Stimulated activated CD4-positive, alpha-beta T cell treated with anti-CD3 and anti-CD28 coated beads, TNF-alpha, amount 100 ng/mL, for 4 hours (primary cell): ENCODE measurements at places on chromosomes 1 and 21.

DNA sequence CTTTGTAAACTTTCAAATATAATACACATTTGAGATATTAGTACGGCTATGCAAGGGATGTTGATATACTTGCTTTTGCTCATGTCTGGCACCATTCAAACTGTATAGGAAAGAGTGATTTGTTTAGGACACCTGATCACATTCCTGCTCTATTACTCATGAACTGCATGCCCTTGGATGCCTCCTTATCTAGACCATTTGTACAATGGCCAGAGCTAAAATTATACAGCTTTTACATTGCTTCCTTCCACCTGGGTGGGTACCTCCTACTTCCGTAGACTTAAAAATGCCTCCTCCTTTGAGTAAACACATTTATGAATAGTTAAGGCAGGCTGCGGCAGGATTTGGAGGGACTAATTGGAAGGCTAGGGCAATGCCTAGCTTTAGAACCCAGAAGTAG is 85.4 kb upstream of the PBX1 start:
- no peak for DNase-seq

GRCh38 chr1:108881369-108881768 is 4.6 kb downstream of the GPSM2 start:
- no peak for DNase-seq

GRCh38 chr1:157415661-157416060 is 136.7 kb downstream of the FCRL5 start:
- no peak for DNase-seq

- no peak for DNase-seq
Observed at GRCh38 chr1:5504364-5504740, 487.9 kb downstream of the NPHP4 start.

DNA sequence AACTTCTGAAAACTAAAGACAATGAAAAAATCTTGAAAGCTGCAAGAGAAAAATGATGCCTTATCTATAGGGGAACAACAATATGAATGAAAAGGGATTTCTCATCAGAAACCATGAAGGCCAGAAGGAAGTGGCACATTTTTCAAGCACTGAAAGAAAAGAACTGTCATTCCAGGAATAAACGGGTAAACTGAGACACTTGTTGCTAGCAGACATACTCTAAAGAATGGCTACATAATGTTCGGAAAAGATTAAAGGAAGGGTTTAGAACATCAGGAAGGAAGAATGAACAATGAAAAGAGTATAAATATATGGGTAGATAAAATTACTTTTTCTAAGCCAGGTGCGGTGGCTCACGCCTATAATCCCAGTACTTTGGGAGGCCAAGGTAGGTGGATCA is 14.5 kb downstream of the RBBP5 start:
- DNase-seq = no peak

GRCh38 chr1:147270721-147271120 is 28.2 kb downstream of the CHD1L start:
- no peak for DNase-seq

DNA sequence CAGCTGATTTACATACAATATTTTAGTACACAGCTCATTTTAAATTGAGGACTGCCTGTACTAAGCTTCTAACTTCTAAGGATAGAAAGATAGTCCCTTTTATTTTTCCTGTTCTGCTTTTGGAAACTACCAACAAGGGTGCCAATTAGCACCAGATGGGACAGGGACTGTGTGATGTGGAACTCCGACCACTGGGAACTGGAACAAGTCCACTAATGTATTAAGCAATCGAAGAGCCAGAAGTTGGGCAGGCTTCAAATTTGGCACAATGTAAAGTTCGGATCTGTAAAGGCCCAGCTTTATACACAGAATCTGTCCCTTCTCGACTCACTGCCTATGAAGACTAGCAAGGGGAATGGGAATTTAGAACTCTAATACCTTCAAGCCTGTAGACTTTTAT is 149.3 kb downstream of the ZC3H11B start:
- DNase-seq = no peak

DNA sequence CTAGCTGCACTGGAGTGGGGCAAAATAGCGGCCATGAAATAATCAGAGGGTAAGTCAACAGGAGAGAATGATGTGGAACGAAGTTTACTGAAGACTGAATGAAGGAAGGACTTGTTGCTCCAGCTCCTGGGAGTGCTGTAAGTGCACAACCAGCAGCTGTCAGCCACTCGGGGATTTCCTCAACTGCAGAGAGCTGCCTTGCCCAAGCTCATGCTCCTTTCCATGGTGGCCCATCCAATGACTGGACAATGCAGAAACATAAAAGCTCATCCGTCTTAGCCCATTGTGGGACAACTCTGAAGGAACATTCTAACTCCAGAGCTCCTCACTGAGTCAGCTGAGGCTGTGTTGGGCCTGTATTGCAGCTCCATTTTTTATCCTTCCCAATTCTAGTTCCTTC is 21.1 kb upstream of the RBM15 start:
- DNase-seq = no peak

DNA sequence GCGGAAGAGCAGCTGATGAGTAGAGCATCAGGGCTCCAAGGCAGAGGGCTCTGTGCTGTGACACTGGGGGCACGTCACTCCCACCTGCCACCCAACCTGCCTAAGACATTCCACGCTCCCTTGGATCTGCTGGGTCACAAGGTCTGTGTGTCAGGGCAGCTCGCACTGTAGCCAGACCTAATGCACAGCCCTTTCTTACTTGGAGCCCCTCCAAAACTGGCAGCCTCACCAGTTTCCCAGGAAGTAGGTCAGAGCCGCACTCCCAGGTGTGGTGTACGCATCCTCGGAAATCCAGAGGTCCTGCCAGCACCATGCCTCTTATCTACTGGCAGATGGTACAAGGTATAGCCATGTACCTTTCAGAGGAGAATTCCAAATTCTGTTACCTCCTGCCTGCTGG is 22.3 kb downstream of the DMRTB1 start:
- DNase-seq = no peak

GRCh38 chr1:101323535-101323934 is 86.7 kb downstream of the S1PR1 start:
- DNase-seq = no peak

DNA sequence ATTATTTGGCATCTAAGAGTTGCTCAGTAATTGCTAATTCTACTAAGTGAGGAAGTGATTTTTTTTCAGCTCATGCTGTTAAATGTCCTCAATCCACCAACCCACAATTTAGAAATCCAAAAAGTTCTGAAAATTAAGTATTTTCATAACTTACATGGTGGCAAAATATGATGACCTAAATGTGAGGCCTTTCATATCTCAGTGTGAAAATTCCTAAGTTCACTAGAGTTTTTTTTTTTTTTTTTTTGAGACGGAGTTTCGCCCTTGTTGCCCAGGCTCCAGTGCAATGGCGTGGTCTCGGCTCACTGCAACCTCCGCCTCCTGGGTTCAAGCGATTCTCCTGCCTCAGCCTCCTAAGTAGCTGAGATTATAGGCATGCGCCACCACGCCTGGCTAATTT is 5.6 kb downstream of the NUCKS1 start:
- no peak for DNase-seq

DNA sequence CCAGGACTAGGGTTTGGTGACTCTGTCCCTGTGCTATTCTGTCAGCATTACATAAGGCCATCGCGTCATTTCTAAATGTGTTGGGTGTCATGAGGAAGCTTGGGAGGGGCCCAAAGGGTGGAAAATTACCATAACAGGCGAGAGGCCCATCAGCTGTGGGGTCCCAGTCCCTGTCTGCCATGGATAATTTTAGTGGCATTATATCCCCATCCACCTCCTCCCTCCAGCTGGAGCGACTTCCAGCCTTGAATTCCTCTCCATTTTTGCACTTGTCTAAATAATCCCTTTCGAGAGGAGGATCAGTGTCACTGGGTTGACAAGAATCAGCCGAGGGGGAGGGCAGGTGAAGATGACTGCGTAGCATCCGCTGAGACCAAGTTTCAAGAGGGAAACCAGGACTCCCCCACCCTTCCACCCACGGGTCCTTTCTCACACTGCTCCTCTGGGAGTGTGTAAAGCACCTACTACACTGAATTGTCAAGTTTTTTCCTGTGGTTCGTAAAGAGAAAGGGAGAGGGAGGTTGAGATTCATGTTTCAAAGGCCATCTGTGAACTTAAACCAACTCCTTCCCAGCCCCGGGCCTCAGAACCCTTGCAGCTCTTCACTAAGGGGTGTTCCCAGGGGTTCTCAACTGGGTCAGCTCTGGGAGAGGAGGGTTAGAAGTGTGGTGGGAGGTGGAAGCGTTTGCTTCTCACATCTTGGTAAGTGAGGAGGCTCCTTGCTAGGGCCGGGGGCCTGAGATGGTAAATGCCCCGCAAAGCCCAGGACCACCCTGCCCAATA is 29.2 kb downstream of the VASH2 start:
- DNase-seq = no peak

GRCh38 chr21:32523988-32524719 is 61.2 kb downstream of the TCP10L start:
- no peak for DNase-seq

- no peak for DNase-seq
Observed at GRCh38 chr1:90143591-90143990, 148.7 kb downstream of the ZNF326 start.

- DNase-seq = no peak
Observed at GRCh38 chr21:42672699-42673458, 19.5 kb downstream of the PDE9A start.

DNA sequence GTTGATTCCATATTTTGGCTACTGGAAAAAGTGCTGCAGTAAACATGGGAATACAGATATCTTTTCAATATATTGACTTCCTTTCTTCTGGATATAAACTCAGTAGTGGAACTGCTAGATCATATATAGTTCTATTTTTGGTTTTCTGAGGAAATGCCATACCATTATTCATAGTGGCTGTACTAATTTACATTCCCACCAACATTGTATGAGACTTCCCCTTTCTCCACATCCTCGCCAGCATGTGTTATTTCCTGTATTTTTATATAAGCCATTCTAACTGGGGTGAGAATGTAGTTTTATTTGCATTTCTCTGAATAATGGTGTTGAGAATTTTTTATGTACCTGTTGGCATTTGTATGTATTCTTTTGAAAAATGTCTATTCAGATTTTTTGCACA is 385.2 kb downstream of the NUF2 start:
- no peak for DNase-seq

GRCh38 chr21:37363936-37364335 is 2.6 kb upstream of the DYRK1A start:
- DNase-seq = no peak

DNA sequence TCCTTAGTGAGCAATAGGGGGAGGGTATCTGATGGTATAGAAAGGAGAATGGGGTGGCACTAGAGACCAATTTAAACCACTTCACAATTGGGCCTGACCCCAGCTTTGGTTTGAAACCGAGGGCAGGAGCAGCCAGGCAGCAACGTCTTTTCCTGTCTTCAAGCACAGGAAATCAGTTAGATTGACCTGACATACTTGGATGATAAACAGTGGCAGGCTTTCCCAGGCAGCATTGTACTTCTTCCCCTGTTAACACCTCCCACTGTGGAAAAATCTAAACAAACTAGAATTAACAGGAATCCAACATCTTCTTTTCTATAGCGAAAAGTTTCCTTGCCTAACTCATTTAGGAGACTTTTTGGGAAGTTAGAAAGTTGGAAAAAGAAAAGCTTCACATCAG is 40.6 kb downstream of the SELL start:
- no peak for DNase-seq

- no peak for DNase-seq
Observed at GRCh38 chr1:81547261-81547911, 253.3 kb upstream of the ADGRL2 start.

GRCh38 chr1:89407360-89407759 is 43.5 kb downstream of the GBP6 start:
- no peak for DNase-seq

- no peak for DNase-seq
Observed at GRCh38 chr1:63968663-63969440, 195.0 kb downstream of the ROR1 start.

GRCh38 chr21:37811711-37812110 is 104.5 kb downstream of the KCNJ6 start:
- no peak for DNase-seq

DNA sequence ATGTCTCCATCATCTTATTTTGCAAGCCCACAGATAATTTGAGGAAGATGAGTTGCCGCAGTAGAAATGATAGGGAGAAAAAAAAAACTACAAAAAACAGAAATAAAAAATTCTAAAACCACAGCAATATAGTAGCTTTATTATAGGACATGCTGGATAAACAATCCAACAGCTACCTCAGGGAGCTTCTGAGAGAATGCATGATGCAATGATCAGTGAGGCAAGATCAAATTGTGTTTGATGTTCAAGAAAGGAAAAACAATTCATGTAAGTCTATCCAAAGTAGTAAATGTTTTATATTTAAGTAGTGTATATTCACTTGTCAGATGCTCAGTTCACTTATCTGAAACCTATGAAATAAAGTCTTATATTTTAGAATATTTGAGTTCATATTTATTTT is 6.7 kb downstream of the CR1L start:
- no peak for DNase-seq

DNA sequence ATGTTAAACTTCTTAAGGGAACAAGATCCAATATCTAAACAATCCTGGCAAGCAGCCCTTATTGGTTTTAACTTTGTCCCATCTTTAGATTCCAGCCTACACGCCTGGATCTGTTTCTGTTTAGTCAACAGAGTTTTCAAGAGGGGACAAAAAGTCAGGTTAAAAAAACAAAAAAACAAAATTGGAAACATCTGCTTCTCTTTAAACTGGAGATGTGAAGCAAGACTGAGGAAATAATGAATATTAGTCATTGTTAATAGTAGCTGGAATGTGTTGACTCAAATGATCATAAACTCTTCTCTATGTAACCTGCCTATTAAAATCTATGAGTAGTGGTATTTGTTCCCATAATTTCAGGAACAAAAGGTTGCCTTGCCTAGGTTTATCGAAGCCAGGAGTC is 55.0 kb downstream of the NID1 start:
- DNase-seq = no peak

GRCh38 chr1:24199291-24199900 is 12.3 kb upstream of the IFNLR1 start:
- DNase-seq = peak; percentile 55

DNA sequence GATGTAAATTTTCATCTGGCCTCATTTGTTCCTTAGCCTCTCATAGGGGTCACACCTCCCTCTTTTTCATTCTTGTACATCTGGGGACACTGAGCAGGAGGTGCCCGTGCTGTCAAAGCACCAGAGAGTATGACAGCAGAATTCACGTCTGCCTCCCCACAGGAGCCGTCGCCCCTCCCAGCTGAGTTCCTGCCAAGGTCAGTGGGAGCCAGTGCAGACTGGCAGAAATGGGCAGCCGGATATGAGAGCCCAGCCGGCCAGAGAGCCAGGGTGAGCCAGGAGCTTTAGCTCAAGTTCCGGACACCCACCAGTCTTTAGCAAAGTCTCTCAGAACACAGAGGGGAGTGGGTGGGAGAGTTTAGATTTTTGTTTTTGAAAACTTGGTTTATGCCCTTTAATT is 21.9 kb downstream of the GPR137B start:
- DNase-seq = no peak

DNA sequence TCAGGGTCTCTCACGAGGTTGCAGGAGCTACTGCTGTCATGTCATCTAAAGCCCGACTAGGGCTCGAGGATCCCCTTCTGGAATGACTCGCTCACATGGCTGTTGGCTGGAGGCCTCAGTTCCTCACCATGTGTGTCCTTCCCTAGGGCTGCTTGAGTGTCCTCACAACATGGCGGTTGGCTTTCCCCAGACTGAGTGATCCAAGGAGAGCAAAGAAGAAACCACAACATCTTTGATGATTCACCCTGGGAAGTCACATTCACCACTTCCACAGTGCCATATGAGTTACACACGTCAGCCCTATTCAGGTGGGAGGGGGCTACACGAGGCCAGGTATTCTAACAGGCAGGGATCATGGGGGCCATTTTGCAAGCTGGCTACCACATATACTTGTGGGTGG is 64.9 kb downstream of the FHAD1 start:
- no peak for DNase-seq

- no peak for DNase-seq
Observed at GRCh38 chr1:232172563-232172962, 457.4 kb downstream of the SIPA1L2 start.
